ENCODE measurements at places on chromosomes 2 and 18. TPM values are rescaled to one million over a fixed set of nuclear protein-coding genes. Genes with fewer than 3 reads are reported as not detected.

- DNase-seq: no peak
These were observed 1.2 kb downstream of the ICOS start for GRCh38 chr2:203937788-203938187.

DNA sequence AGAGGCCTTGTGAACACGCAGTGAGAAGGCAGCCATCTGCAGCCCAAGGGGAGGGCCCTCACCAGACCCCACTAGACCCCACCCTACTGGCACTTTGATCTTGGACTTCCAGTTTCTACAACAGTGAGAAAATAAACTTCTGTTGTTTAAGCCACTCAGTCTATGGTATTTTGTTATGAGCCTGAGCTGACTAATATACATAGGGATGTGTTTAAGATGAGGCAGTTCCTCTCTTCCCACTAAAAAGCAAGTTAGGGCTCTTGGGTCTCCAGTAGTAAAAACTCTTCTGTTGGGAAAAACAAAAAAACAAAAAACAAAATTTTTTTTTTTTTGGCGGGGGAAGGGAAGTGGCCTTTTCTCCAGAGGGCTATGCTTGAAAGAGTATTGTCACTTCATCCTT, 233.2 kb upstream of the SMAD7 start:
- DNase-seq: no peak

GRCh38 chr2:191638079-191638801, 39.7 kb upstream of the NABP1 start:
- no peak for DNase-seq

DNA sequence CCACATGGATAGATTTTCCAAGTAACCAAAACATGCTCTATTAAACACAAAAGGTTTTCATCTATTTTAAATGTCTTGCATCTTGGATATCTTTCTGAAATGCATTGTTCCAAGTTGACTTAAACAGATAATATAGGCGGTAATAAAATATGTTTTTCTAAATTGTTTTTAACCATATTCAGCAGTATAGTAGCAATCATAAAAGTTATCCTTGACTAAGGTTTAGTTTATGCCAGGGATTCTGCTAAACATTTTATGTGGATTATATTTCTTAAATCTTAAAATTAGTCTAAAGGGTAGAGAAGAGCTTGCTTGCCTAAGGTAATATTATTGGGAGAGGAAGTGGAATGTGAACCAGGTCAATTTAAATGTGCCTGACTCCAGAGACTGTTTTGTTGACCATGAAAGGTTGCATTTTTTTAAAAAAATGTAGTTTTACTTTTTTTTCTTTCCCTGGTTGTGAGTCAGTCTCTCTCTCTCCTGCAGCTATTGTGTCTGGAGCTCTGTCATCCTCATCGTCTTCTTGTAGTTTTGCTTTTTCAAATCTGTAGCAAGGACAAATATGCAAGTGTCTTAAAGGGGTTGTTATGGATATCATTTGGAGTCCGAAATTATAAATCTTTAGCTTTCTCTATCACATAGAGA, 309.1 kb upstream of the COL3A1 start:
- no peak for DNase-seq

The LNPK gene
- total RNA-seq: 41.9 TPM

GRCh38 chr2:73982140-73982617, 2.5 kb upstream of the TET3 start:
- DNase-seq: no peak

GRCh38 chr2:165245081-165245793, 6.0 kb downstream of the SCN2A start:
- DNase-seq: no peak

GRCh38 chr18:79523736-79524180, 128.0 kb downstream of the NFATC1 start:
- peak; percentile 96 for DNase-seq

GRCh38 chr18:57023275-57023882, 123.5 kb upstream of the BOD1L2 start:
- DNase-seq: no peak

DNA sequence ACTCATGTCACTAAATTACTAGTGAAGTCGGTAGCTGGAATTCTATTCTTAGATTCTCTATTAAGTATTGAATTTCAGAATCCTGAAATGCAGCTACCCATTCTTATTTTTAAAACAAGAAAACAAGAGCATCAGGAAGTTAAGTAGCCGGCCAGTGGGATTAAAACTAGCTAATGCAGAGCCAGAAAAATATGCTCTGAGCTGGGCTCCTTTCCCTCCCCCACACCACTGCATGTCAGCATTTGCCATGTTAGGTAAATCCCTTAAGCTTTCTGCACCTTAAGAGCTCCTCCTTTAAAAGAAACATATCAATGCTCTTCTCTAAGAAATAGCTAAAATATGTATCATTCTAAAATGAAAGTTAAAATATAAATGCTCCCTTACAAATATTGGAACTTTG, 72.2 kb upstream of the MFF start:
- DNase-seq: no peak

The ARHGEF4 gene
- total RNA-seq: 4.3 TPM

DNA sequence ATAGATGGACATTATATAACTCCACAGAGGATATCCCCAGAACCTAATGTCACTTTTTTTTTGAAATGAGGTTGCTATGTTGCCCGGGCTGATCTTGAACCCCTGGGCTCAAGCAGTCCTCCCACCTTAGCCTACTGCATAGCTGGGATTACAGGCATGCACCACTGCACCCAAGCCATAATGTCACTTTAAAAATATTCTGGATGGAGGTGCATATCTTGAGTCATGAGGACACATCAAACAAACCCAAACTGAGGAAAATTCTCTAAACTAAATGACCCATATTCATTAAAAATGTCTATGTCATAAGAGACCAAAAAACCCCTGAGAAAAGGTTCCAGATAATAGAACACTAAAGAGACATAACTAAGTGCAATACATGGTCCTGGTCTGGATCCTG, 36.3 kb downstream of the OSGEPL1 start:
- DNase-seq: no peak

The RALB gene
- total RNA-seq: 16.7 TPM

DNA sequence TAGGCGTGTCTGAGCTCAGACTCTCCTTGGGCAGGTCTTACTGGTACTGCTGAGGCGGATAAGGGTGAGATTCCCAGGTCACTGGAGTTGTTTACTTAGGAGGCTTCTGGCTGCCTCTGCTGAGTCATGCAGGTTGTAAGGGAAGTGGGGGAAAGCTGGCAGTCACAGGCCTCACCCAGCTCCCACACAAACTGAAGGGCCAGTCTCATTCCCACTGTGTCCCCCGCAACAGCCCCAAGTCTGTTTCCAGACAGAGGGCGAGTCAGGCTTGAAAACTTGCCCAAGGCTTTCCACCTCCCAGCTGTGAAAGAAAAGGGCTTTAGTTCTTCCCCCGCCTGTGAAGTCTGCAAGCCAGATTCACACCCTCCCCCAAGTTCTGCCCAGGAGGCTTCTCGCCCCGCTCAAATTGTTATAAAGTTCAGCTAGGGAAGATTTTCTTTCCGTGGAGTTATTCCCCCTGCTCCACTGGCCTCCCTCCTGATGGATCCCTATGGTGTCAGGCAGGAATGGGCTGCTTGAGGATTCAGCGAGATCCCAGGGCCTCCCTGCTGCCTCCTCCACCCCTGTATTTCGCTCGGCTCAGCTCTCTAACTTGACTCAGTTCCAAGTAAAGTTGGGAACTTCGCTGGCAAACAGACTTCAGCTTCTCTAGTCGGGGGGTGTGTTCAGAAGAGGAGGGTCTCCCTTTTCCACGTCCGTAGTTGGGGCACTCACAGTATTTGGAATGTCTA, 248.6 kb downstream of the NR4A2 start:
- no peak for DNase-seq

GRCh38 chr18:22285361-22286140, 116.2 kb downstream of the GATA6 start:
- no peak for DNase-seq

DNA sequence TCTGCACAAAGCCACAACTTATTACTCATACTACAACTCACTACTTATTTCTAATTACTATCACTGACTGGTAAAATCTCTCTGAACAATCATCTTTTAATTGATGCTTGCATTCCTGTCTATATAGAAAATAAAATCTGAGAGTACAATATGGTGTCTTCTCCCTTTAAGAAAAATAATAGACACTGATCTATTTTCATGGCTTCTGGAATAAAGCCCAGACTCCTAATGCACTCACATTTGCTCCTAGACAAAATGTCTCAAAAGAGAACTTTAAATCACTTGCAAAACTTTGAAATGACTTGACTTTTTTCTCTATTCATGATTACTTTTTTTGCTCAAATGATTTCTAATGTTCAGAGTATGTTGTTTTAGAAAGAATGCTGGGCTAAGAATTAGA, 28.7 kb downstream of the ESCO1 start:
- DNase-seq: no peak

- DNase-seq: no peak
These were observed 126.1 kb downstream of the CTNNA2 start for GRCh38 chr2:79638954-79639353.

- peak; percentile 80 for DNase-seq
These were observed 136.8 kb downstream of the NEDD4L start for GRCh38 chr18:58180738-58181353.

The IL1F10 gene
- total RNA-seq: not detected

The IGFBP2 gene
- total RNA-seq: 123 TPM

The DYSF gene
- 3.8 TPM for total RNA-seq

DNA sequence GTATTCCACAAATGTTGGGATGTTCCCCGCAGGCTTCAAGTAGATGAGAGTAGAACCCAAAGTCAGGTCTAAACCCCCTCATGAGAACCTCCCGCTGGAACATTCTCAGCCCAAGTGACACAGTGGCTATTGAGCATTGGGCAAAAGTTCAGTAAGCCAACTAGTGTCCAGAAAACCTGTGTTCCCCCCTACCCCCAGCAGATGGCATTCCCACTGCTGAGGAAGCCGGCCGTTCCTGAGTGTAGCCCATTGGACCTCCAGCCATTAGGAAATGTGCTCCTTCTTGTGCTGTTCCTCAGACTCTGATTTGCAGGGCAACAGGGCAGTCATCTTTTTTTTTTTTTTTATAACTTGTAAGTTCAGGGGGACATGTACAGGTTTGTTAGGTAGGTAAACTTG, 152.1 kb downstream of the NCK2 start:
- DNase-seq: no peak

GRCh38 chr18:23071285-23071684, 64.0 kb upstream of the CABLES1 start:
- DNase-seq: peak; percentile 92

GRCh38 chr2:226865273-226865672, 29.4 kb downstream of the RHBDD1 start:
- no peak for DNase-seq

DNA sequence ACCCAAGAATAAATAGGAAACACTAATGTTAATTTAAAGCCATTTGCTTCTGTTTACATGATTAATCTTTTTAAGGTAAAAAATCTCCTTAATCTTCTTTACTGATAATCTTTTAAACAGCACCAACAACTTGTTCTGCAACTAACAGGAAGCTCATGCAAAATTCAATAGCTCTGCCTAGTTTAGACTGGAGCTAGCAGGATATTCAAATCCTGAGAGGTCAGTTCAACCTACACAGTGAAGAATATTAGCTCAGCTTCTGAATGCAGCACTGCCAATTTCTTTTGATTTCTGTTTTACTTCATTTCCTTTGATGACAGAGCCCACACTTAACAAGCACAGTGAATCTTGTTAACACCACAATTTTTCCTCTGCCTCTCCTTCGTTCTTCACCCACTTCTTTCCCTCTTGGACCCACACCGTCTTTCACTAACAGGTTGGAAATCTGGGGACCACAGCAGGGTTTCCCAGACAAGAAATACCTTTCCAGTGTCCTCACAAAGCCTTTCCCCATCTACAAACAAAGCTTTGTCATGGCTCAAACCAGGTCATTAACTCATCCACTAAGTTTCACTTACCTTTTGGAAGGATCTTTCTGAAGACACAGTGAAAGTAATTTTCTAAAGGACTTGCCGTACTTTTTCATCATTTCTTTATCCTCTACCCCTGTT, 109.8 kb downstream of the STK39 start:
- no peak for DNase-seq

GRCh38 chr18:31557446-31557845, 34.2 kb upstream of the TTR start:
- no peak for DNase-seq

- DNase-seq: no peak
These were observed 30.3 kb upstream of the IL1R1 start for GRCh38 chr2:102112271-102112670.

GRCh38 chr2:160610041-160610440, 116.4 kb upstream of the RBMS1 start:
- DNase-seq: no peak

The GAL3ST2 gene
- 0.95 TPM for total RNA-seq

DNA sequence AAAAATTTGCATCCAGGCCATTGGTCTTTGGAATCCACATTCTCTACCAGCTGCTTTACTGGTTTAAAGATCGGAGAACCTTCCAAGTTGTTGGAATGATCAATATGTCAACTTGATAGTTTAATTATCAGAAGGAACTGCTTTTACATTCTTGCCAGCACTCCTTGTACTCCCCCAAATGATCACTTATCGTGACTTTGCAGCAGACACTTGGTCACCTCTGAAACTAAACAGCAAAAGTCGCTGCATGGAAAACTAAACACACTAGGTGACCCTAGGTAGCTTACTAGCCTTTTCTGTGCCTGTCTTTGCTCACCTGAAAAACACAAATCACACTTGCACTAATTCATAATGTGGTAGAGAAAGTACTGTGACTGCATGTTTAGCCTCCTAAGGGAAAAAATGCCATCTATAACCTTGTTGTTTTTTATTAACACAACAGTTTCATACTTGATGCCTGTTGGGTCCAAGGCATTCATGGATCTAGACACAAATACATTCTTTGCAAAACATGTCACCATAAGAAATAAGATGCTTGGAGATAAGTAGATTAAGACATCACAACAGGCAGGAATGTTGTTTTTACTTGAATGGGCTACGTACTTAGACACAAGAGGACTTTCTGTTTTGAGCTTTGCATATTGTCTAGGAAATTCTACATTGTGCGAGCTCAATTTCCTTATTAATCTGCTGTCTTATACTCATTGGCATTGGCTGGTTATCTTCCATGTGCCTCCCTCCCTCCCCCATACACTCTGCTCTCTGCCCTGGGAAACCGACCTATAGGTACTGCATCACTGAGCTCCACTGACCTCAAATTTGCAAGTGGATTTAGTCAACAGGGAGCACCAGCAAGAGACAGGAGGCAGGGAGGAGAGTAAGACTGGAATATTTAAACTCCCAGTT, 219.1 kb upstream of the STK17B start:
- DNase-seq: no peak

GRCh38 chr2:213237251-213237650, 47.0 kb upstream of the SPAG16 start:
- no peak for DNase-seq

The CAPG gene
- total RNA-seq: 19.3 TPM

The ASNSD1 gene
- total RNA-seq: 41.0 TPM
